ENCODE measurements at places on chromosomes 6 and 20.

GRCh38 chr6:52305411-52305810 lies 20.9 kb upstream of the MCM3 start:
- no peaks in the 10 kb centered on the region for H3K36me3 ChIP-seq
- H3K27ac ChIP-seq, result peak overlapping the region; percentile 35
- no peaks in the 10 kb centered on the region for H3K4me1 ChIP-seq
- no peak overlapping the region for H3K4me3 ChIP-seq
- H3K27me3 ChIP-seq, result no peaks in the 10 kb centered on the region
- DNase-seq, result no peak

GRCh38 chr6:146620655-146621054 lies 21.9 kb downstream of the ADGB start:
- H3K4me1 ChIP-seq, result no peaks in the 10 kb centered on the region
- no peak overlapping the region for H3K4me3 ChIP-seq
- H3K27me3 ChIP-seq, result no peaks in the 10 kb centered on the region

DNA sequence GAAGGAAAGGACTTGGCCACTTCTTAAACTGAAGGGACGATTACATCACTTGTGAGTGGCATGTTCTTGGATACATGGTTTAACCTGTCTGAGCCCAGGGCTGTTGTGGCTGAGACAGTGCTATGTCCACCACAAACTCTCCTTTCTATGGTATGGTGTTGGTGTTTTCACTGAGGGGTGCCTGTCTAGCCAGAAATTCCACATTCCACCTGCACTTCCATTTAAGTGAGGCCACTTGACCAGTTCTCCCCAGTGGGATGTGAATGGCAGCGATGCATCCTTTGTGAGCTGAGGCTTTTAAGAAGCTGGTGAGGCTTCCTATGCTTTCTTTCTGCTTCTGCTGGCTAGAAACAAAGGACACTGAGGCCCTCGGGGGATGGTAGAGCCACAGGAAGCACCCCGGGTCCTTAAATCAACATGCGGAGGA lies 151.4 kb upstream of the CHD6 start:
- DNase-seq, result no peak
- H3K36me3 ChIP-seq, result no peaks in the 10 kb centered on the region
- H3K4me1 ChIP-seq, result no peaks in the 10 kb centered on the region
- H3K27ac ChIP-seq, result no peak overlapping the region
- H3K4me3 ChIP-seq, result no peak overlapping the region

DNA sequence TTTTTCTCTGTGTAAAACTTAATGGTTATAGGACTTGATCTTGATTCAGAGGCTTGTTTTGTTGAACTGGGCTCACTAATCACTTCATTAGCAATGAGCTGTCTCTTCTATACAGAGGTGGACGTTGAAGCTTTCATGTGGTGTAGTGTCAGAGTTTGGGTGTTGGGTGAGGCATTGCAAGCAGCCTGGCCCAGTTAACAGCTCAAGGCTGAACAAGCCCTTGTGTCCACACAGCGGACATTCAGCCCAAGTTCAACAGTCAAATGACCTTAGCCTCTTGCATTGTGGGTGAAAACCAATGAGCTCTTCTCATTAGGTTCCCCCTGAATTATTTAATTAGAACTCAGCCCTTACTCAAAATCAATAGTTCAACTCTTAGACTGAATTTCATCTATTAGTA lies 12.5 kb downstream of the COL10A1 start:
- no peak for DNase-seq
- no peaks in the 10 kb centered on the region for H3K27me3 ChIP-seq
- H3K4me3 ChIP-seq, result no peak overlapping the region
- no peak overlapping the region for H3K27ac ChIP-seq

DNA sequence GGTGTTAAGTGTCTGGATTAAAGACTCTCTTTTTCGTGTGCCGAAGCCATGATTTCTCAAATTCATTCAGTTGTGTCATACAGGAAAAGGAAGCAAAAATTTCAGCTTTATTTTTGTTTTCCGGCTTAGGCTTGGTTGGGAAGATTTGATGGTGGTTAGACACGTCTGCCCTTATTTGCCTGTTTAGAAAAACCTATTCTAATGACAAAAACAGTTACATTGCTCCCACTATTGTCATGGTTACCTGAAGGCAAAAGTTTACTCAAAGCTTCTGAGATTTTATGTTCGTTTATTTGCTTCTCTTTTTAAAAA lies 982 bp downstream of the DNAJC5 start:
- H3K27ac ChIP-seq, result peak overlapping the region; percentile 65
- H3K4me3 ChIP-seq, result peak overlapping the region; percentile 60
- DNase-seq, result no peak
- no peaks in the 10 kb centered on the region for H3K27me3 ChIP-seq
- no peaks in the 10 kb centered on the region for H3K4me1 ChIP-seq

All from uterus (tissue), 4 donors.